Esophagus mucosa (tissue), 1 donor: ENCODE measurements at places on chromosomes 2 and 18. TPM values are rescaled to one million over a fixed set of nuclear protein-coding genes. Genes with fewer than 3 reads are reported as not detected.
A peak's percentile ranks its signal among the peaks of the same experiment; 100 is the strongest.

DNA sequence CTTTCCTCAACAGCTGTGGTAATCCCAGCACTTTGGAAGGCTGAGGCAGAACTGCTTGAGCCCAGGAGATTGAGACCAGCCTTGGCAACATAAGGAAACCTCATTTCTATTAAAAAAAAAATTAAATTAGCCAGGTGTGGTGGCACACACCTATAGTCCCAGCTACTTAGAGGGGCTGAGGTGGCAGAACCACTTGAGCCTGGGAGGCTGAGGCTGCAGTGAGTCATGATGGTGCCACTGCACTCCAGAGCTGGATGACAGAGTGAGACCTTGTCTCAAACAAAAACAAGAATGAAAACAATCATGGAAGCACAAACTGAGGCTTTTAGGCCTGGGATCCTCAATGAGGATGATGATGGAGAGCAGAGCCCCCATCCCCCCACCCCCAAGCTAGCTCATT lies 19.8 kb downstream of the GAREM1 start:
- ATAC-seq = no peak

DNA sequence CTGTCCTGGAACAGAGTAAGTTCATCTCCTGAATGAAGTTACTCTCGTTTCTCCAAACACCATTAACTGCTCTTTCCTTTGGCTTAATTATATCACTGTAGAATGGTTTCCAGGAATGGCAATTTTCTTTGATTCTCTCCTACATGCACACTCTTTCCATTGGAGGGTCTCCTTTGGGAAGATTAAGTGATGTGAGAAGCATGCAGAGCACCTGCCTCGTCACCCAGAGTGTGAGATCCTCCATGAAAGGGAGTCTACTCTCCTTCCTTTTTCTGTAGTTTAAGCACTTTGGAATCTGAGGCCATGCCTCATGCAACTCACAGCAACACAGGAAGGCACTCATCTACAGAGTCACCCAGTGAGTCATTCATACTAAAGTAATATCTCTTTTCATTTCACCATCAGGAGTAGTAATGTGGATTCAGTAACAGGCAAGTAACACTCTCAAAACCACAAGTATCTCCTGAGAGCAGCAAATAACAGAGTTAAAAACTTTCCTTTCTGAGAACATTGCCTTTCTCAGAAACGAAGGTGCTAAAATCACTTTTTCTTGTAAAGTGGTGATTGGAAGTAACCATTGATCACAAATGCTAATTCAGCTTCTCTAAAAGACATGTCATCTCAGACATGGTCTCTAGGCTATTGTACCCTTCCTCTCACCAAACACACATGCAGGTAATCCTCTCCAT lies 52.8 kb upstream of the IL1RL1 start:
- ATAC-seq = peak; percentile 84

- ATAC-seq = peak; percentile 12
Observed at GRCh38 chr2:25341753-25342371, at the start of gene DNMT3A. Gene DNMT3A, minus strand, starts transcription at chr2:25341925. Its CDS starts 27,941 bp downstream, at chr2:25313984.

DNA sequence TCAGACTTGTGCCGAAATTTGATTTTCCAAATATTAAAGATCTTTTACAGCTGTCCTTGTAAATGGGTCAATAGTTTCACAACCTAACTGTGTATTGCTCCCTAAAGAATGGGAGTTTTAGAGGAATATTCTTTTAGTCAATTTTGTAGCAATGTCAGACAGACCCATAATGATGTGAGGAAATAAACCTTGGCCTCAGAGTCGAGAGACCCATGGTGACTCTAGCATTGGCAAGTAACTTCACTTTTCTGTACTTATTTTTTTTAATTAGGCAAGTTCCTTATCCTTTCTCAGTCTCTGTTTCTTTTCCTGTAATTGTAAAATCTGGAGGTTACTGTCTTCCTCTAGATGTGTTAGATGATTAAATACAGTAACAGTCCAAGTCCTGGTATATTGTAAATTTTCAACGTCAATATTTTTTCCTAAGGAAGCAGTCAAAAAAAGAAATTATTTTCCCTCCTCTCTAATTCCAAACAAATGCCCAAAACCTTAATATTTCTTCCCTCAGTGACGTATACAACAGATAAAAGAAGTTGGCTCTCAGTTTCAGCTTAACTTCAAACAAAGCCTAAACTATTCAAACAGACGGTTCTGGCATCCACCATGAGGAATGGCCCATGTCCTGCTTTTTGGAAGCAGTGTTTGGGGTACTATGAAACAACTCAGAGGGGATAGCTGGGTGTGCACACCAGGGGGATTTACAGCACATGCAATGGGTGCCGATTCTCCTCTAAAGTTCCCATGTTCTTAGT lies 466.7 kb downstream of the TNS1 start:
- ATAC-seq = no peak

The SCLY gene
- total RNA-seq = 8.9 TPM
